Tongue (tissue), 3 donors: ENCODE measurements at places on chromosomes 3 and 15. TPM values are rescaled to one million over a fixed set of nuclear protein-coding genes. Genes with fewer than 3 reads are reported as not detected.

The SKOR1 gene
- total RNA-seq: 0.31 TPM

The MYLK gene
- 52.5 TPM for total RNA-seq

The IL12A gene
- total RNA-seq: 0.62 TPM

The IQCH gene
- 4.3 TPM for total RNA-seq

The WDR49 gene
- 2.2 TPM for total RNA-seq

The KLHL40 gene
- 159 TPM for total RNA-seq

The ADGRG7 gene
- not detected for total RNA-seq

The SPINK8 gene
- total RNA-seq: not detected

The LPP gene
- total RNA-seq: 59.4 TPM

The LSMEM2 gene
- total RNA-seq: 17.1 TPM

The PIF1 gene
- total RNA-seq: 3.7 TPM

The ZNF80 gene
- not detected for total RNA-seq

The CACNA2D3 gene
- 2.5 TPM for total RNA-seq

The RPLP1 gene
- total RNA-seq: 101 TPM

The POLQ gene
- total RNA-seq: 3.7 TPM

The RTP3 gene
- total RNA-seq: not detected

The TP63 gene
- total RNA-seq: 43.2 TPM

The CD86 gene
- total RNA-seq: 2.5 TPM

The GNAT1 gene
- not detected for total RNA-seq

The AGBL1 gene
- 77.9 TPM for total RNA-seq

The SERINC4 gene
- total RNA-seq: 0.10 TPM

The CDCP1 gene
- total RNA-seq: 8.1 TPM

The SCN11A gene
- 2.3 TPM for total RNA-seq

The ARPP21 gene
- 89.8 TPM for total RNA-seq

The CYP8B1 gene
- not detected for total RNA-seq

The BSN gene
- total RNA-seq: 0.82 TPM

The CMTM8 gene
- total RNA-seq: 3.4 TPM

The KNG1 gene
- not detected for total RNA-seq

The SMAD6 gene
- 9.0 TPM for total RNA-seq

The MCTP2 gene
- total RNA-seq: 16.6 TPM

The SRP14 gene
- total RNA-seq: 180 TPM

The TGM5 gene
- 6.8 TPM for total RNA-seq

The FAN1 gene
- total RNA-seq: 36.1 TPM

The ATP13A5 gene
- 0.31 TPM for total RNA-seq

The ABHD17C gene
- 7.9 TPM for total RNA-seq

The ISLR2 gene
- 8.4 TPM for total RNA-seq

The ZWILCH gene
- total RNA-seq: 12.0 TPM

The KCNH8 gene
- total RNA-seq: 0.21 TPM

The CTDSPL gene
- total RNA-seq: 29.4 TPM

The NPAP1 gene
- total RNA-seq: not detected

The B3GALNT1 gene
- 27.5 TPM for total RNA-seq

The KNL1 gene
- 13.0 TPM for total RNA-seq

The GOLGA8J gene
- total RNA-seq: not detected

The SPATA12 gene
- not detected for total RNA-seq

The ANKRD34C gene
- 0.21 TPM for total RNA-seq

The MST1 gene
- total RNA-seq: 8.1 TPM

The SLC9C1 gene
- 3.2 TPM for total RNA-seq

The FBXL2 gene
- 14.0 TPM for total RNA-seq

The CCDC191 gene
- total RNA-seq: 4.3 TPM

The DOCK3 gene
- total RNA-seq: 0.51 TPM
